ENCODE measurements at places on chromosomes 7 and 10.

DNA sequence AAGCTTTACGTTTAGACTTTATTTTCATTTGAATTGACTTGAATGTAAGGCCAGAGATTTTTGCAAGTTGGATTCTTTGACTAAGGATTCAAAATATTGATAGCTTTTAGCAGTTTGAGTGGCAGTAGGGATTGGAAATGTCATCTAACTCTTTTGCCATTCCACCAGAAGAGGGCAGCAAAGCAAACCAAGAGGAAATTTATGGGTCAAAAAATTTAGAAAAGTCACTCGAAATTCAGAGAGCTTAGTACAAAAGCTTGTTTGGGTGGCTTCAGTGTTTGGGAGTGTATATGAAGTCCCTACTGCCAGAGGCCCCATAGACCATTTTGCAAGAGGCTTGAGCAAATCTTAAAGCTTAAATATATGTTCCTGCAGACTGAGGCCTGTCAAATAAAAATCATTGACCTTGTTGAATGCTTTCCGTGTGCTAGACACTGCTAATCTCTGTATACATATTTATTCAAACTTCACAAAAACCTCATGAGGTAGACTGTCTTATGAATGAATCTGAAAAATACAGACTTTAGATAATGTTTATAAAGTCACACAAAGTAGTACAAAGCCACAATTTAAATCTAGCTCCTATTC, 44.6 kb upstream of the RSBN1L start:
- peak; percentile 37 for DNase-seq

DNA sequence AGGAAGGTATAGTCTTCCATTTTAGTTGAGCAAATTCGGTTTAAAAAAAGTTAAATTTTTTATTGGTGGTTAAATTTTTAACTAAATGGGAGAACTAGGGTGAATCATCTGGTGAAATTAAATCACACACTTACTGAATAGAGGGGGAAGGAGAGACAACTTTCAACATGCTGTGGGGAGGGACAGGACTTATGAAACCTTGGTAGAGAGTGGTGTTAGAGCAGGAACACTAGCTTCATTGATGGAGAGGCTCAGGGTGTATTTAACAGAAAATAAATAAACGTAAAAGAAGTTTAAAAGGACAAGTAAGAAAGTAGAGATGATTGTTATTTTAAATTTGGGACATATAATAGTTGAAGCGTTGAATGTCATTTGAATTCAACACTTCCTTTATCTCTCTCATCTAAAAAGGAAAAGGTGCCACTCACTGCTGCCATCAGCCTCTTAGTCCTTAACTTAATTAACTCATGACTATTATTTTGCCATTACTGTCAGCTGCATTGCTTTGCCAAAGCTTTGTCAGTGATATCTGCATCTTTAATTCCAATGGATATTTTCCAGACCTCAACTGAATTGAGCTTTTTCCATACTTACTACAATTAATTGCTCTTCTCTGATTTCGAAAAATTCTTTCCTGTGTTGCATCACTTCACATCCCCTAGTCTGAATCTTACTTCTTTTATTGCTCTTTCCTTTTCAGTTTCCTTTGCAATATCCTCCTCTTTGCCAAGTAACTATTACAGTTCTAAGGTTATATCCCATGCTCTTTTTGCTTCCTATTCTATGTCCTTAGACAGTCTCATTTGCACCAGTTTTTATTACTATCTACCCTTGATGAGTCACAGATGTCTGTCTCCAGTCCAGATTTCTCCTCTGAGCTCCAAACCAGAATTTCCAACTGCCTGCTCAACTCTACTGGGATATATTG, 71.7 kb downstream of the GNAT3 start:
- peak; percentile 42 for DNase-seq

DNA sequence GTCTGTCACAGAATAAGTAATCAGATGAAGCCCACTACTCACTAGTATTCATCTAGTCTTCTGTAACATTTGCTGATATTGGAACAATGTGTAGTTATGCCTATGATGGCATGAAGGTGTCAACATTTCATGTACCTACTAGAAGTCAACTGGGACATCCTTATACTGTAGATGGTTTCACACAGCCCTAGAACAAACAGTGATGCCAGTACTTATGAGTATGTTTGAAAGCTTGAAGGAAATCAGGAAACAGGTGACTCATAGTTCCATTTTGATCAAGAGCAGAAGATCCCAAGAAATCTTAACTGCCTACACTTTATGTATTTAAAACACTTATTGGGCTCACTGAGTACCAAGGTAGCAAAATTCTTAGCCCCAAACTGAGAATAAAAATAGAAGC, 1519.6 kb downstream of the REEP3 start:
- DNase-seq = peak; percentile 5

GRCh38 chr10:132630156-132630555, 92.6 kb downstream of the INPP5A start:
- DNase-seq = no peak

DNA sequence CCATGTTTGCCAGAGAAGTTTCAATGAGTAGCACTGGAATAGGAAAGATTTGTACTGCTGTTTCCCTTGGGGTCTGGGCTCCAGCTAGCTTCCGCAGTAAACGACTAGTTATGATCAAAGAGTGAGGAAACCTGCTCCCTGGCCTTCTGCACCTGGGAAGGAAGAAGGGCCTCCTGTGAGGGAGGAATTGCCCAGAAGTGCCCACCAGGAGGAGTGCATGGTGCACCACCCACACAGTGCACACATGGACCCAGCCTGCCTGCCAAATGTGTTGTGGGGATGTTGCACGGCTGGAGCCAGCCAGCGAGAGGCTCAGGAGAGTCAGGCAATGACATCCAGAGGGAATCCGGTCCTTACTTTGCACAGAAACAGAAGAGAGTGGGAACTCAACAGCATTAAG, 27.0 kb upstream of the FAM107B start:
- no peak for DNase-seq

- peak; percentile 15 for DNase-seq
These were observed 28.3 kb downstream of the TBATA start for GRCh38 chr10:70756700-70757360.

- peak; percentile 84 for DNase-seq
These were observed 4.6 kb upstream of the INPP5A start for GRCh38 chr10:132532749-132533560.

DNA sequence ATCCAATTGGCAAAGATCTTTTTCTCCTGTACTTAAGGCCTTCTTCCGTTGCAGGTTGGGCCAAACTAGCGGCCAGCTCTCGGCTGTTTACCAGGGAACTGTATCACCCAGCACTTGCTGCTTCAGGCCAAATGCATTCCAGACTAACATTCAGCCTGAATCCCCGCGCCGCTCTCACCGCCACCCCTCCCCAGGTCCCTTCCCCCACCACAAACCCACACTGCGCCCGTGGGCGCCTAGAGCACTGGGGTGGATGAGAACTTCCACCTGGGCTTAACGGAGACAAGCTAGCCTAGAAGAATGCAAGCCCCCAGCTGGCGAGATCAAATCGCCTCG, 676 bp downstream of the TCAF1 start:
- peak; percentile 51 for DNase-seq

- no peak for DNase-seq
These were observed 870 bp downstream of the GNA12 start for GRCh38 chr7:2843191-2843685.

DNA sequence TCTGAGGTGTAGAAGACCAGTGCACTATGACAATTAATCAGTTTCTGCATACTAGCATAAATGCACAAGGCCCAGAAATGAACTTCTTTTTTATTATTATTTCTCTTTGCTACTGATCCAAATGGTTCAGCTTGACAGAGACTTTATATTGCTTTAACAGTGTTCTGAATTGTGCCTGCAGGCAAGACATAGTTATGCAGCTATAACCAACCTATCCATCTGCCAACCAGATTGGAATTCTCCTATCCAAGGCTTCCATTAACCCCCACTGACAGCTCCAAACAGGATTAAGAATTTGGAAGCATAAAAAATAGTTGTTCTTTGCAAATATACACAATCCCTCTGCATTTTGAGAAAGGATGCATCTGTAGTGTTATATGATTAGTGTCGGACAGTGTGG, 98.2 kb downstream of the BTRC start:
- DNase-seq = no peak

DNA sequence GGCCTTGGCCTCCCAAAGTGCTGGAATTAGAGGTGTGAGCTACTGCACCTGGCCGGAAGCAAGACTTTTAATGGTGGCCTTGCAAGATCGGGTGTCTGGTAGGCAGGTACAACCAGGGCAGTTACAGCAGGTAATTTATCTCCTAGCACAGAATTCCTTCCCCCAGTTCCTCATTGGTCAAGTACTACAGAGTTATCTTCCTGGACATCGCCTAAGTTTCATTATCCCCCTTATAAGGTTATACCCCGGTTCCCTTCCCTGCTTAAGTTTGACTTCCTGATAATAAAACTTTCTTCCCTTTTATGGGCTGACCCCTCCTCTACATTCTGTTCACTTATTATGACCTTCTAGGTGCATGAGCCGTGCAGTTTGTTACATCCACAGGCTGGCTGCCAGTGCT, 19.0 kb upstream of the CYP3A43 start:
- no peak for DNase-seq

DNA sequence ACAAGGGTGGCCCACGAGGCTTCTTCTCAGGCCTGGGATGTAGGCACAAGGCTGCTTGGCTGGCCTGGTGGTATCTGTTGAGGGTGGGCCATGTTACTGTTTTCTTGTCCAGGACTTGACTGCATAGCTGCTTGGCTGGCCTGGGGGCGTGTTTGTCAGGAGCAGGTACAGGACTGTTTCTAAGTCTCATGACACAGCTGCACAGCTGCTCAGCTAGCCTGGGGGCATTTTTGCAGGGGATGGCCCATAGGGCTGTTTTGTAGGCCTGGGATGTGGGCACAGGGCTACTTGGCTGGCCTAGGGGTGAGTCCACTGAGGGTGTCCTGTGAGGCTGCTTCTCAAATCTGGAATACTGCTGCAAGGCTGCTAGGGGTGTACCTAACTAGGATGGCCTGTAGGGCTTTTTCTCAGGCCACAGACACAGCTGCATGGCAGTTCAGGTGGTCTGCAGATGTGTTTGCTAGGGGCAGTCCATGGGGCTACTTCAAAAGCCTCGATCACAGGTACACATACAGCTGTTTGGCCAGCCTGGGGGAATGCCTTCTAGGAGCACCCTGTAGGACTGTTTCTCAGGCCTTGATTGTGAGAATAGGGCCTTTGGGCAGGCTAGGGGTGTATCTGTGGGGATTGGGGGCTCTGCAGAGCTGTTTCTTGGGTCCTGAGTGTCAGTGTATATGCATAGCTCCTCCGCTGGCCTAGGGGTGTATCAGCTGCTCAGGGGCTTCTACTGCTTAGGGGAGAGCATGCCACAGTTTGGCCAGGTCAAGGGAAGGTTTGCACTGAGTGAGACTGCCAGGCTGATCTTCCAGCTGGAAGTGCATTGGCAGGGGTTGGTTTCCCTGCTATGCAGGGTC, 26.6 kb upstream of the PLA2G12B start:
- peak; percentile 55 for DNase-seq

GRCh38 chr7:116327752-116328151, 117.4 kb downstream of the TES start:
- no peak for DNase-seq

DNA sequence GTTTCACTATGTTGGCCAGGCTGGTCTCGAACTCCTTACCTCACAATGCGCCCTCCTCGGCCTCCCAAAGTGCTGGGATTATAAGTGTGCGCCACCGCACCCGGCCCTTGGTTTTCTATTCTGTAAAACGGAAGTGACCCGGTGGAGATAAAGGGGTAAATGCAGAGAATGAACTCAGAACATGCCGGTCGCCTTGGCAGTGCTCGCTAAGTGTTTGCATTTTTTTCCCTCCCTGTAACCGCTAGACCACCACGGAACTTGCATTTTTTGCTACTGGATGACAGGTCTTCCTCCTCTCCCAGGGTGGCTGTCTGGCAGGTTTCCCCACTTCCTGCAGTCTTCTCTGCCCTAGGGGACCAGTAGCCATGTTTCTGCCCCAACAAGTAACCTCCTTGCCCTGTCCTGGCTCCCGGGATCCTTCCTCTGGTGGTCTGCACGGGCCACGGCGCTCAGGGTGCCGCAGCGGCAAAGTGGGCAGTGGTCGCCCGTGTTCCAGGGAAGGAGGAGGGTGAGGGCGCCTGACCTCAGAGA, 18.8 kb upstream of the GNA12 start:
- no peak for DNase-seq

DNA sequence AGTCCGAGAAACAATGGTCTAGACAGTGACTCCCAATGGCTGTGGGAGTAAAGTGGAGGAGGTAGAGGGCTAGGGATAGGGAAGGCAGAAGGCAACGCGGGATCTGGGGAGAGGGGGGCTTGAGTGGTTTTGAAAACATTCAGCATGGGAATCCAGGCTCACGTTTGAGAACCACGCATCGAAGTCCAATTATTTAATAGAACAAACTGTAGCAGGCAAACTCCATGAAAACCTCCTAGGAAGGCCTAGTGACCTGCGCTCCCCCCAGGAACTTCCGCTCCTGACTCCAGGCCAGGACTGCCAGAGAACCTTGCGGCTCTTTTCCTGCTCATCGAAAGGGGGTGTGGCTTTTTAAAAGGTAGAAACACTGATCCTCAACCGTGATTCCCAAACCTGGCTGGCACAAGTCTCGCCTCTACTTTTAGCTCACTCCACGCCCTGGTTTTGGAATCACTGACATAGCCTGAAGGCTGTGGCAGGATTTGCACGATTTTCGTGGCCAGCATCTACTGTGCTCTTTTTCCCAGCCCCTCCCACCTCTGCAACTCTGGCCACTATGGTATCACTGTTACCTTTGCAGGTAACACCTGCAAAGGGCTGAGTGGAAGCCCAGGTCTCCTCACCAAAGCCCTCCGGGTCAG, 43.4 kb downstream of the MYOF start:
- DNase-seq = peak; percentile 89

GRCh38 chr7:24932815-24933214, 47.2 kb downstream of the OSBPL3 start:
- DNase-seq = no peak

DNA sequence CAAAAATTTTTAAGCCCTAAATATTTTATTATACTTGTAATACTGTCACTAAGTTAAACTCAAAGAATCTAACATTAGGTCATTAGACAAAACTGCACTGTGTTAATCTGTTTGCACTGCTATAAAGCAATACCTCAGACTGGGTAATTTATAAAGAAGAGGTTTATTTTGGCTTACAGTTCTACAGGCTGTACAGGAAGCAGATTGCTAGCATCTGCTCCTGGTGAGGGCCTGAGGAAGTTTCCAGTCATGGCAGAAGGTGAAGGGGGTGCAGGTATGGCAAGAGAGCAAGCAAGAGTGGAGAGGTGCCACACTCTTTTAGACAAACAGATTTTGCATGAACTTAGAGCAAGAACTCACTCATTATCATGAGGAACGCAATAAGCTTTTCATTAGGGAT, 125.7 kb downstream of the IMMP2L start:
- no peak for DNase-seq

GRCh38 chr7:25073451-25073850, 51.6 kb downstream of the CYCS start:
- no peak for DNase-seq

DNA sequence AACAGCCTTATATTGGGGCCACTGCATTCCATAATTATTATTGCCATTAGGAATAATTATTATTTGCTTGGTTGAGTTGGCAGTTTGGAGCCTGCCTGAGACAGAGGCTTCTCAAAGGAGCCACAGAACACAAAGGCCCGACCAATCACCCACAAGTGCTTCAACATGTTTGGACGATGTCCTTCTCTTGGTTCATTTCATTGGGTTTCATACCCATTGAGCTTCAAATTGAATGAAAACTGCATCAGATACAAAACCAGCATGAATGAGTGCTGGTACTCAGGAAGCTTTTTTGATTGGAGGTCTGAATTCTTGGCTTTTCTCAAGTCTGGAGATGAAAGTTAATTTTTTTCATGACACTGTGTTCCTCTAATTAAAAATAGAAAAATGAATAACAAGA, 168.3 kb downstream of the CREB5 start:
- DNase-seq = peak; percentile 47

- DNase-seq = no peak
These were observed 26.2 kb upstream of the SLC29A3 start for GRCh38 chr10:71292624-71293445.
